ENCODE measurements at places on chromosomes 7 and 10.

DNA sequence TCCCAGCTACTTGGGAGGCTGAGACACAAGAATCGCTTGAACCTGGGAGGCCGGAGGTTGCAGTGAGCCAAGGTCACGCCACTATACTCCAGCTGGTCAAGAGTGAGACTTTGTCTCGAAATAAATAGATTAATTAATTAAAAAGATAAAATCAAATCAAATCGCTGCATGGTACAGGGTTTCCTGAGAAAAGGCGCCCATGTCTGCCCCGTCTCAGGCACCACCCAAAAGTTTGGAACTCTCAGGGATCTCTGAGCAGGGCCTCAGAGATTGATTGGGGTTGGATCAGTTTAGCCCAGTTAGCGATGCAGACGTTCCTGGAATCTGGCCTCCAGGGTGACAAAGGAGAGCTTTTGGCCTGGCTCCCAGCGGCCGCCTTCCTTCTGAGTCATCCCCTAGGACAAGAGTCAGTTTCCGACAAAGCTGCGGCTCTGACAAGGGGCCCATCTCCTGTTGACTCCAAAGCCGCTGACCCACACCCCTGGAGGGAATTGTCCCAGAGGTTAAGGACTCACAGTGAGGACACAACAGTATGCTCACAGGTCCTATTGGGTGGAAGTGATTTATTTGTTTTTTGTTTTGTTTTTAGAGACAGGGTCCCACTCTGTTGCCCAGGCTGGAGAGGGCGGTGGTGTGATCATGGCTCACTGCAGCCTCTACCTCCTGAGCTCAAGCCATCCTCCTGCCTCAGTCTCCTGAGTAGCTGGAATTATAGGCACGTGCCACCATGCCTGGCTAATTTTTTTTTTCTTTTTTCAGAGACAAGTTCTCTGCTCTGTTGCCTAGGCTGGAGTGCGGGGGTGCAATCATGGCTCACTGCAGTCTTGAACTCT is 6.8 kb downstream of the ORAI2 start:
- peak; percentile 84 for DNase-seq

- DNase-seq, result no peak
These were observed 19.8 kb downstream of the IGF2BP3 start for GRCh38 chr7:23450518-23450917.

GRCh38 chr7:135100856-135101255 is 47.0 kb upstream of the TMEM140 start:
- no peak for DNase-seq

- DNase-seq, result no peak
These were observed 173.6 kb downstream of the ARL4A start for GRCh38 chr7:12861070-12861469.

- no peak for DNase-seq
These were observed 227.1 kb downstream of the ARHGAP12 start for GRCh38 chr10:31701546-31701945.

- no peak for DNase-seq
These were observed 81.3 kb downstream of the OSBPL3 start for GRCh38 chr7:24898691-24899090.

GRCh38 chr10:34018784-34019183 is 684.3 kb upstream of the NRP1 start:
- no peak for DNase-seq

DNA sequence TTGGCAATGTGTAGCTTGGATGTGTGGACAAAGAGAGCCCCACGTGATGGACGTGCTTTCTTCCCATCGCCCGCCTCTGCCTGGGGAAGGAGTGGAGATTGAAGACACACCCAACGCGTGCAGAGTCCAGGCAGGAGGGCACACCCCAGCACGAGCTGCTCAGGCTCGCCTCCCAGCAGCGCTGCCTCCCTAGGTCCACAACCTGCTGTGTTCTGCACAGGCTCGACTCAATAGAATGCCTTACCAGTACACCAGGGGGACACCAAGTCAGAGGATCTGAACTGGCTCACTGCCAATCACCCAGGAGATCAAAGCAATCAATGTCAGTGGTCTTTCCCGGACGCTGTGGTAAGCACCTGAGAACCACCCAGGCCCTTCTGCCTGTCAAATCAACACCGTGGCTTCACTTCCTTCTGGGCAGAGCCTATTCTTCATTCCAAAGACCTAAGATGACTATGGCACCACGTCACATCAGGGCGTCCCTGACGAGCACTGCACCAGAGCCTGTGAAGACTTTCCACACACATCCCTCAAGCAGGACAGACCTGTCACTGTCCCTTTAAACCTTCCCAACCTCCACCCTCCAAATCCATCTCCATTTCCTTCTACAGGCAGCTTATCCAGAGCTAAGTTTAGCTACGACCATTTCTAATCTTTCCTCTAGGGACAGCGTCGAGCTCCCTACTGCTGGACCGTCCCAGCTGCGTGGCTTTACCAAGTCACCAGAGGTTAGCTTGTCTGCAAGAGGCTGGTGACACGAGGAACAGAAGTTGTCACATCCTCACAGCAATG is 72.3 kb downstream of the AMZ1 start:
- DNase-seq, result peak; percentile 50

GRCh38 chr7:28717445-28718054 is 240.6 kb downstream of the TRIL start:
- DNase-seq, result no peak

DNA sequence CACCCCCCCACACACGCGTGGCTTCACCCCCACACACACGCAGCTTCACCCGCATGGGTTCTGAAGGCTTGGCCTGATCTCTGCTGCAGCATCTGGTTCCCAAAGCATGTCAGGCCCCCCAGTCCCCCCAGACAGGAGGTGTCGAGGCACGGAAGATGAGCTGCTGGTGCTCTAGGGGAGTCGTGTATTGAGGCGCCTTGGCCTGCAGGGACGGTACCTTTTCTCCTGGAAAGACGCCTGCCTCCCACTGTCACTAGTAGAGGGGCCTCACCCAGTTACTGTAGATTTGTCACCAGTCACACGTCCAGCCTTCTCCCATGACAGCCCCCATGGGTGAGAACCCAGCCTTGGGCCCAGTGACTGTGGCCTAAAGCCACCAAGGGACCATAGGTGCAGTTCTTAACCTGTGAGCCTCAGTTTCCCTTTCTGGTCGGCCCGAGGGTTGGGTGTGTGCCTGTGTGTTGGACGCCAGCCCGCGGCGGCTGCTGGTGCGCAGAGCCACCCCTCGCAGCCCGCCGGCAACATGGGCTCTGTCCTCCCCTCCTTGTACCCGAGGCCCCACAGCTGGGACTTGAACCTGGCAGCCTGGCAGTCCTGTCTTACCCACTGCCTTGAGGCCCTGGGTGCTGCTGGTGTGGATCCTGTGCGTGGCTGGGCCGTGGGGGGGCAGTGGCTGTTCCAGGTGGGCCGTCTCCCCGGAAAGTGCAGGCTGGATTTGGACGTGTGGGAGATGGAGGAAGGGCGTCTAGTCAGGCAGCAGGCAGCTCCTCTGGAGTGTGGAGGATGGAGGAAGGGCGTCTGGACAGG is 81.7 kb downstream of the NKX6-2 start:
- no peak for DNase-seq

DNA sequence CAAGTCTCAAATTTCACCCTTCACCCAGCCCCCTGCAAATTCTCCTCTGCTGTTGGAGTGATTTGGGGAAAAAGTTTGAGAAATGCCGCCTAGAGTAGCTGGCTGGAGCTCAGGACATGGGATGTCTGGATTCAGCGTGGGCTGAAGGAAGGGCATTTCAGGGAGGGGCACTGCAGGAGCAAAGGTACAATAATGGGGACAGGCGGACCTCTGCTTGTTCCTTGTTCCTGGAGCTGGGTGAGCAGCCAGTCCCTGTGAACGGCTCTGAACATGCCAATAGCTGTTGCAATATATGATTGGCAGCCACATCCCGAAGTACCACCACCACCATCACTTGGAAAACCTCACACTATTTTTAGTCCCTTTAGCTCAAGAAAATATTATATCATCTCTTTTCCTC is 23.4 kb downstream of the ADRA2A start:
- DNase-seq, result no peak

DNA sequence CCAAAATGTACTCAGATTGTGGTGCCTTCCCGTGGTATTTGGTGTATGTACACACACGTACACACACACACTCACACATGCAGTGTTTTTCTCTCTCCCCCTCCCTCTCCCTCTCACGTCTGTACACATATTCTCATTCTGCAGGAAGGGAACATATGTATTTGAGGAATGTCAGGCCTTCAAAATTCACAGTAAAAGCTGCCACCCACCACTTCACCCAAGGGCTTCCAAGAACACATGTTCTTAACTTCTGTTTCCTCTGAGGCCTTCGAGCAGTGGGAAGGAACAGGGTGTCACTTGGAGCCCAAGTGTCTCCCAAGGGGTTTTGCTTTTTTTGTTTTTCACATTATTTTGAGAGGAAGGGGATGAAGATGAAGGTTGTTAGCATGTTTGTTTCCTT is 198.9 kb downstream of the TCF7L2 start:
- DNase-seq, result no peak

GRCh38 chr10:58435297-58435985 is 50.2 kb downstream of the TFAM start:
- DNase-seq, result peak; percentile 79

GRCh38 chr7:30147223-30147622 is 12.4 kb downstream of the MTURN start:
- DNase-seq, result no peak

- DNase-seq, result no peak
These were observed 90.1 kb downstream of the CYP51A1 start for GRCh38 chr7:92044148-92044547.

DNA sequence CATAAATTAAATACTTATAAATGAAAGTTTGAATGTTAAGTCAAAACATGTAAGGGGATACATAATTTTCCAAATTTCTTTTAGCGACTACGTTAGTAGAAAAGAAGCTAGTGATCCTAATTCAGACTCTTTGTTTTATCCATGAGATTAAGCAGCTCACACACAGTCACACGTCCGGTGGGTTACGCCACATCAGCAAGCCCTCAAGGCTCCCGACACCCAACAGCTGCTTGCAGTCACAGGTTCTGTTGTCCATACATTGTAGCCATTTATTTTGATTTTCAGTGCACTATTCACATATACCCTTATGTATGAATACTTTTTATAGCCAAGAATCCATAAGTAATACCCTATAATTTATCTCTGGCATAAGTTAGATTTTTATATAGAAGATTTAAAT is 39.5 kb downstream of the XRCC2 start:
- DNase-seq, result no peak

DNA sequence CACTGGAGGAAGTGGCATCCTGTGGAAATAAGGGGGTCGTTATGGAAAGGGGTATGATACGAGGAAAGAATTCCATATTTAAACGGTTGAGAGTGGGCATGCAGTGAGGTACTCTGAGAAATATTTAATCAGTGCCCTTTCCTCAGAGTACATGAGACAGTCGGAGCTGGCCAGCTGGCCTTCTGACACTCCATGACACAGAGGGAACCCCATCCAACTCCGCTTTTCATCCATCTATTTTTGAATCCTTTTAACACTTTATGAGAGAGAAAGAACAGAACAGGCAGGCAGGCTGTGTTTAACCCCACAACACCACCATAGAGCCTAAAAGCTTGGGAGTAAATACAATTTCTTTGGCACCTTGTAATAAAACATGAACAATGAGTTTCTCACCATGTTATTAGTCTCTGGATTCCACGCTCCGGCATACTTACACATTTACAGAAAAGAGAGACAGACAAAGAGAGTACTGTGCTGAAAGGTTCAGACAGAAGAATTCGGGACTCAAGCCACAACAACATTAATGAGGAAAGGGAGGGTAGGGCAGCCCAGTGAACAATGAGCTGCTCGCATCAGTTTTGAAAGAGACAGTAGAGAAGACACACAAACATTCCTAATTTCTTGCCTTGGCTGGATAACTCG is 124.2 kb upstream of the PDLIM1 start:
- no peak for DNase-seq

DNA sequence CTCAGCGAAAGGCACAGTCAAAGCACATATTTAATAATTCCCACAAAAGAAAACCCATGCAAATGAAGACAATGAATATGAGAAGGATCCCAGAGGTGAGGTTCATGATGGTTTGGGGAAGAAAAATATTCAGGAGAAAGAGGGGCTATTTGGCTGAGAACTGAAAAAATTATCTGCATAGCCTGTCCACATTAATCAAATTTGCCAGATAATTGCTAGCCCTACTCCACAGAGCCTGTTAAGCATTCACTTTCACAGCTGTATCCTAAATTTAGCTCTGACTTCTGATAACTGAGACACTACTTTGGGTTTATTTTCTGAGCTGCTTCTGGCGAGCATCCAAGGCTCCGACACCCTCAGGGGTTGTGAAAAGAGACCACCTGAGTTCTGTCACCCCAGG is 176.2 kb downstream of the HERPUD2 start:
- no peak for DNase-seq

DNA sequence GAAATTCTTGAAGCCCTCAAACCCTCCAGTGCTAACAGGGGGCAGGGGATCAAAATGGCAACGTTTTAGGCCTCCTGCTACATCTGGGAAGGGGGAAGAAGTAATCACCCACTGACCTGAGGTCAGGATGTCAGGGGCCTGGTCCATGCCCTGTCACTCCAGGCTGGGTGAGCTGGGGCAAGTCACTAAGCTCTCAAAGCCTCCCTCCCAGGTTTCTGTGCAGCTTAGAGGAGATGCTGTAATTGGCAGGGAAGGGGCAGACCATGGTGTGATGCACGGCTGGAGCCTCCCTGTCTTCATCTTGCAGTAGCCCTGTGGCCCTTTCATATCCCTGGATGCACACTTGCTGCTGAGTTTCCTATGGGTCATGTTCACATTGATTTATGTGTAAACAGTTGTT is 27.2 kb downstream of the LEP start:
- DNase-seq, result no peak

DNA sequence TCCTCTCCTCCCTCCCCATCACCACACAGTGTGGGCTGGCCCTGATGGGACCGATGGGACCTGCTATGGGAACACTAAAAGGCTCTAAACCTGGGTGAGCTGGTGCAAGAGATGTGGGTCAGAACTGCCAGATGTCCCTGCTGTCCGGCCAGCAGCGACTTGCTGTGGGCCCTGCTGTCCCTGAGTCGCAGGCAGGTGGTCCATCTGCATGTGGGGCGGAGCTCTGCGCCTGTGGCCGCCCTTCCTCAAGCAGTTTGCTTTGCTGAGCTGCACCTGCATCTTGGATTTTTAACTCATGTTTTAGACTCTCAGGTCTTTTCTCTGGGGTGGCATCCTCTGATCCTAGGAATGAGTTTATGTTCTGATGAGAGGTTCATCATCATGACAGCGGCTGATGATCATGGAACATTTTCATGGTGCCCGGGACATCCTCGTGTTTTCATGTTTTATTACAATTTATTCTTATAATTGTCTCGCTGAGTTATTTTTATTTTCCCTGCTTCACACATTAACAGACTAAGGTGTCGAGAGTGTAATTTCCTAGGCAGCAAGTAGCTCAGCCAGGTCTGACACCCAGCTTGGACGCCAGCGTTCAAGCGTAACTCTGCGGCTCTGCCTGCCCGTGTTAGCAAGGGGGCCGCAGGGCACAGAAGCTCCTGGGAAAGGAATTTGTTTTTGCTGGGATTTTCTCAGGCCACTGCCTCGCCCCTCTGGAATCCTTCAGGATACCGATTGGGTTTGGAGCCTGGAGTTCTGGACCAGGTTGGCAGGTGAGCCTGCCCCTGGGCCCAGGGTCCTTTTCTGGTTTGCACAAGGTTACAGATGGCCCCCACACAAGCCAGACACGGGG is 615.2 kb upstream of the FOXK1 start:
- no peak for DNase-seq

Data from AG08396 (cell line).